Articular chondrocyte of knee joint (primary cell): ENCODE measurements at places on chromosomes 11 and 22. TPM values are rescaled to one million over a fixed set of nuclear protein-coding genes. Genes with fewer than 3 reads are reported as not detected.

TMEM109 gene
- 40.5 and 61.5 TPM in 2 replicates for total RNA-seq

C11orf16 gene
- not detected in 2 replicates for total RNA-seq

ZNF215 gene
- 3.4 and 3.9 TPM in 2 replicates for total RNA-seq

CBX7 gene
- 10.7 and 11.9 TPM in 2 replicates for total RNA-seq

PRG3 gene
- total RNA-seq: not detected in 2 replicates

LPXN gene
- total RNA-seq: 8.9 and 13.7 TPM in 2 replicates

SLC39A13 gene
- total RNA-seq: 69.6 and 83.8 TPM in 2 replicates

CHRDL2 gene
- total RNA-seq: 0.39 TPM in 1 of 2 replicates, not detected in the other

SHISAL1 gene
- total RNA-seq: 47.0 and 55.8 TPM in 2 replicates

SLC17A6 gene
- not detected in 2 replicates for total RNA-seq

OR6T1 gene
- total RNA-seq: not detected in 2 replicates

HOATZ gene
- not detected in 2 replicates for total RNA-seq

NXPE4 gene
- total RNA-seq: not detected in 2 replicates

TNNI2 gene
- total RNA-seq: not detected in 2 replicates

DLG2 gene
- 3.5 and 5.8 TPM in 2 replicates for total RNA-seq

OR8J1 gene
- not detected in 2 replicates for total RNA-seq

CCDC116 gene
- 0.11 and 0.26 TPM in 2 replicates for total RNA-seq

ROBO4 gene
- total RNA-seq: 0.26 and 1.1 TPM in 2 replicates

SOX10 gene
- total RNA-seq: not detected in 2 replicates
